ENCODE measurements at places on chromosomes 3 and 15.

DNA sequence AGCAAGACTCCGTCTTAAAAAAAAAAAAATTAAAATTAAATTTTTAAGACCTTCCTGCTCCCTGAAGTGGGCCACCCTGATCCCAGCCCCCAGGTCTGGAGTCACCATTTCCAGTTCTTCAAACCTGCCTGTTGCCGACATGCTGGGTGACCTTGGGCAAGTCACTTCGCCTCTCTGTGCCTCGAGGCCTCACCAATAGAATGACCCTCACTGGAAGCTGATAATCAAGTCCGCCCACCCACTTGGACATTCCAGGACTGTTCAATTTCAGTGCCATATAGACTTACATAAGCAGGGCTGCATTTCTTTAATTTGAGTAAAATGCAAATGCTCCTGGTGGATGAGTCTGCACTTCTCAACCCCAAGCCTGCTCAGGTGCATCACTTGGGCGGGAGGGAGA is 39.3 kb upstream of the FURIN start:
- DNase-seq = no peak

GRCh38 chr3:141921316-141921715 is 44.9 kb downstream of the ATP1B3 start:
- DNase-seq = no peak

- DNase-seq = no peak
These were observed 39.4 kb downstream of the RAB6B start for GRCh38 chr3:133856316-133856715.

DNA sequence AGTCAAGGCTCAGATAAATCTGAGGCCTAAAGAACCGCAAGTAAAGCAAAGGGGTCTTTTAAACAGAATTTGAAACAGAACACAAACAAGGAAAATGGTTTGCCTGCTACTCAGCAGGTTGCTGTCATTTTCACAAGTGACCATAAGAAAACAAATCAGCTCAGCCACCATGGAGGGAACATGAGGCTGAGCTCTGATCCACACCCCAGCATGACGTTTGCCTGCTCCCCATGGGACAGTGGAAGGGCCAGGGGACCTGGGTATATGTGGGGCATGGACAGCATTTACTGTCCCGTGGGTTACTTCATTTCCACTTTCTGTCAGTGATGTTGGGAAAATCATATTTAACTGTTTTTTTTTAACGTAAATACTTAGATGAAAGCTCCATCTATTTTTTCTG is 371.2 kb downstream of the LRTM1 start:
- DNase-seq = no peak

DNA sequence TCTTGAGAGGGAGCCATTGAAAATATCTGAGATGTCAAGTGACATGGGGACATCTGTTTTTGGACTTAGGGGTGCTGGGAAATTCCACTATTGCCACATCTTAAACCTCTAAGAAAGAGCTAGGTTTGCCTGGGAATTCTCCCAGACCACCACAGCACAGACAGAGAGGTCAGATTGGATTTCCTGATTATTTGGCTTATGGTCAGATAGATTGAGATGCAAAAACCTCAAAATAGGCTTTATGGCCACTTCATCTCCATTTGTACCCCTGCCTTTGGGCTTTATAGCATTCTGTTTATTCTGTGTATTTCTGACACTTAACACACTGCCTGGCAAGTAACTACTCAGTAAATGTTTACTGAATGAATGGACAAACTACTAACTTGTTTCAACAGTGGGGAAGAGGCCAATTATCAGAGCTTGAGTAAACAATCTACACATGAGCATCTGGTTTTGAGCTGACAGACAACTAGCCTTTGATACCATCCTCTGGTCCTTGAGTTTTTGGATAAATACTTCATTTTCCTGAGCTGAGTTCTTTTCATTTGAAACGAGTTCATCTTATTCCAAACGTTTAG is 81.8 kb downstream of the TP63 start:
- DNase-seq = no peak

DNA sequence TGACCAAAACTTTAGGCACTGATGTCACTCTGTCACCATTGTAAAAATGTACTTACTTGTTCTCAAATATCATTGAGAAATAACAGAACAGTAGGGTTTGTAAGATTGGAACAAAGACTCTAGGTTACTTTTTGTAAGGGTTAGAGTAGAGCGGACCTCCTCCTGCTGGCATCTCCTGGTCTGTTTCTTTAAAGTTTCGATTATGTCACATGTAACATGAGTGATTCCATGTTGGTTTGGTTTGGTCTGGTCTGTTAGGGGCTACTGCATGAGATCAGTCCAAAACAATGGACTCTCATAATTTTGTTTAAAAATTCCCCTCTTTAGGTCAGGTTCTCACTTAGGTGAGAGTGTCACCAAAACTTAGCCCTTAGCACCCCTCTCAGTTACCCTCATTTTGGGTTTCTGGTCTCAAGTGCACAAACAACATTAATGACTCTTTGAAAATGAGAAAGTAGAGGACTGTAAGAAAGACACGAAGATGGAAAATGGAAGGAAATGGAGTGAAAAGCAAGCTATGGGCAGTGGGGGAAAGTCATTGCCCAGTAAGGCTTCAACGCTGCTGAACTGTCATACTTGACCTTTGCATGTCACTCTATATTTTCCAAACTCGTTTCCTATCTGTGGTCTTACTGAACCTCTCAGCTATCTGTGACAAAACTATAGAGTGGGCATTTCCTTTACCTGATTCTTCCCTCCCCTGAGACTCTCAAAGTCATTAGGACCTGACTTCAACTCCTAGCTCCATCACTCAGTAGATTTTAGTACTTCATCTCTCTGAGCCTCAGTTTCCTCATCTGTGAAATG is 52.7 kb downstream of the LDHAL6B start:
- DNase-seq = no peak

- DNase-seq = no peak
These were observed 48.7 kb upstream of the HACD2 start for GRCh38 chr3:123633530-123633929.

DNA sequence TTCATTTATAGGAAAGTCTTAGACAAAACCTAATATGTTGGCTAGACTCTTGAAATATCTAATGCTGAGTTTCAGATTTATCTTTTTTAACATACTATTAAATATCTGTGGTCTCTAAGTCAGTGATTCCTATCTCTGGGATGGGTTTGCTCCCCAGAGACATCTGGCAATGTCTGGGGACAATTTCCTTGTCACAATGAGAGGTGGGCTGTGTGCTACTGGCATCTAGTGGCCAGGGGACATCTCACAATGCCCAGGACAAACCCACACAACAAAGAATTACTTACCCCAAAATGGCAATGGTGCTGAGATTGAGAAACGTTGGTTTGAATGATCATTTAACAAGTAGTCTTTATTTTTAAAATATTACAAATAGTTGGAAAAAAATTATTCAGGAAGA is 602.1 kb downstream of the MAGI1 start:
- no peak for DNase-seq

DNA sequence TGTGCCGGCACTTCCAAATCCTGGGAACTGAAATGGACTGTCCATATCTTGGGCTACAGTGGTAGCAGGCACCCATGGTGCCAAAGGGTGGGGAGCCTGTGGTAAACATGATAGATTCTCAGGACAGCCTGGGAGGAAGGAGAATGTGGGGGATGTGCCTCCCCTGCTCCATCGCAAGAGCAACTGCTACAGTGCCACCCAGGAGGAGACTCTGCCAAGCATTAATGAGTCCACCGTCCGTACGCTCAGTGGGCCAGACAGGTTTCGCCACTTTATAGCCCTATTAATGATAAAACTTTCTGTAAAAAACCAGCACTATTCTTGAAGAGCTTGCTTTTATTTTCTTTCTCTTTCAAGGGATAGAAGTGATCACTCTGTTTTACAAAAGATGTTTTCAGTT is 75.2 kb downstream of the FMN1 start:
- DNase-seq = no peak

DNA sequence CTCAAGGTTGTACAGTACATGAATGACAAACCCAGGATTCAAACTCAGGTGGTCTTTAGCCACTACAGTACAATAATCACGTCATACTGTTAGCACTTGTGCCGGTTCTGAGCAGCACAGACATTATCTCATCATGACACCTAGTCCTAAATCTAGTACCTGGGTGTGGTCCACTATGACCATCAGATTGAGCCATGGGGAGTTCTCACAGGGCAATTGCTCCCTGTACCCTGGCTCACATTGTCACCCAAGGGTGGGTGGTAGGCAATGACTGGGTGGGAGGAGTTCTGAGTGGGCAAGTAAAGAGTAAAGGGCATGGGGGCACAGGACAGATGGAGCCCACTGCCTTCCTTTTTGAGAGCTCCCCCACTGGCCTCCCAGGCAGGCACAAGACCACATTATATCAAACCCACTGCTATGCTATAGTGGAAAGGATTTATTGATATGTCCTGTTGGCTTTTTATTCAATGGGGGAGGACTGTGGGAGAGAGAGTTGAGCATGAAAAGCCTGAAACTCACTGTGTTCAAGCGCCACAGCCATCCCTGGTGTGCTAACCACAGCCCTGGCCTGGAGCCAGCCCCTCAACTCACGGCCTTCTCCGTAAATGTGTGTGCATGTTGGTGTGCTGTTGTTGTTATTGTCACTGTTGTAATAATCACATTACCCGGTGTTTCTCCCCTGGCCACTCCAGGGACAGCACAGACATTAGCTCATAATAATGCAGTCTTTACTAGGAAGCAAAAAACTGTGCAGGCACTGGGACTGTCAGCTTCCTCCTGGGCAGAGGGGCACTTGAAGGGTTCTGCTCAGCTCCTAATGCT is 27.3 kb downstream of the ADCY5 start:
- no peak for DNase-seq

DNA sequence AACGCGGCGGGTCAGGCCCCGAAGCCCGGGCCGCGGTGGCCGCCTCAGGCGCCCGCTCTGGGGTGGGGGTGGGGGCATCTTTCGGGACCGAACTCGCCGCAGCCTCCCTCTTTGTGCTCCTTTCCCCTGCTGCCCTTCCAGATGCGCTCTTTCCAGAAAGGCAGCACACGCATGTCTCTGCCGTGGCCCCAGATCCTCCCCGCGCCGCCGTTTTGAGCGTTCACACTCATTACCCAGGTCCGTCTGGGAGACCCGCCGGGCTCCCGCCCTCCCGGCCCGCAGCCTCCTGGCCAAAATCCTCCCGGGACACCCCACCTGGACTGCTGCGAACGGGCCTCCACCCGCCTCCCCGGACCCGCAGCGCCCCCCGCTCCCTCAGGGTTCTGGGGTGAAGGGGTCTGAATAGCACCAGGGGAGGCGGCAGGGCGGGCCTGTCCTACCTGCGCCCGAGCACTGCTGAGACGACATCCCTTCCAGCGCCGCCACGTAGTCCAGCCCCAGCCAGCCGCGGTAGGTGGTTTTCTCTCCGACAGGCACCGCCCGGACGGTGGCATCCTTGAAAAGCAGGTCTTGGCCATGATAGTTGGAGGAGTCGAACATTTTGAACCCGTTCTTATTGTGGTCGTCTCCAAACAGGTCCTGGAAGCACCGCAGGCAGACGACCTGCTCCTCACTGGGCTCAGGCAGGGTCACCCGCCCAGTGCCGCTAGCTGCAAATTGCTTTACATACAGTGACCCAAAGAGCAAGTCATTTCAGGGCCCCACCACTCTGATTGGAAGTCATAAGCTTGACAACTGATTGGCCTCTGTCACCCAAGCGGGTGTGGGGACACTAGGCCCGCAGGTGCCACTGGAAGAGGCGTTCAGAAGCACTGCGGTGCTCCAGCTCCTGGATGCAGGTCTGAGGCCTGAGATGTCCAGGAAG is 25.9 kb downstream of the MELTF start:
- DNase-seq = no peak

DNA sequence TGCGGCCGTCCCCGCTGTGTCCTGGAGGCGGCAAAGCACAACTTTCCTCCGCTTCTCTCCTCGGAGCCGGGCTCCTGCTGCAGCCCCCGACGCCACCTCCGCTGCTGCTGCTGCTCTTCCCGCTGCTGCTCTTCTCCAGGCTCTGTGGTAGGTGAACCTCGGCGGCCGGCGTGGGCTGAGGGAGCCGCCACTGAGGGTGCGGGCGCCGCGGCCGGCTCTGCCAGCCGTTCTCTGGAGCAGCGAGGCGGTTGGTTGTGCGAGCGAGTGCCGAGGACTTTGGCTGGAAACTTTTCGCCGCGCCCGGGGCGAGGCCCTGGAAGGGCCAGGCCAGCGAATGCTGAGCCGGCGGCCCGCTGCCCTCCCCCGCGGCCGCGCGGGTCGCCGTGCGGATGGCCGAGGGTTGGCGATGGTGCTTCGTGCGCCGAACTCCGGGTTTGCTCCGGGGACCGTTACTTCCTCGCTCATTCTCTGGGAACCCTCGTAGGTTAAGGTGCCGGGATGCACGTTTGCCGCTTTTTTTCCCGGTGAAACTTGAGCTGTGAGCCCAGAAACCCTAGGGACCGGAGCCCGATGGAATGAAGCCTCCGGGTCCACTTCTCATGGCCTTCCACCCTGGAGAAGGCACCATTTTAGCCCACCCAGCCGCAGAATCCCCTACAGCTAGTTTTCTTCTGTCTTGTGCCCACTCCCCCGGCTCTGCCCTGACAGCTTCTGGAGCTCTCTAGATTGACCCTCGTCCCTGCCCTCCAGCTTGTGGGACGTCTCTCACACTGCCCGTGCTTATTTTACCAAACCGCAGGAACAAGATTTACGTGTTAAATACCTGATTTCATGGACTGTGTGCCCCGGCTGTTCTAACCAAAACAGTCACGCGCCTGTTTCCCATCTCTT is 660 bp downstream of the NECTIN3 start:
- no peak for DNase-seq

DNA sequence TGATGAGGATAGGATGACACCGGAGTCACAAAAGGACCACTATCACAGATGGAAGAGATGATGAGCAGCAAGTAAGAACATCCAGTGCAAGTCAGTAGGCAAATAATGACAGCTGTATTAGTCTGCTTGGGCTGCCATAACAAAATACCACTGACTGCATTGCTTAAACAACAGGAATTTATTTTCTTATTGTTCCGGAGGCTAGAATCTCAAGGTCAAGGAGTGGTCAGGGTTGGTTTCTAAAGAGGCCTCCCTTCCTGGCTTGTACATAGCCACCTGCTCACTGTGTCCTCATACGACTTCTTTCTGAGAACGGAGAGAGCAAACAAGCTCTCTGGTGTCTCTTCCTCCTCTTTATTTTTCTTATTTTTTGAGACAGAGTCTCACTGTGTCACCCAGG is 380.7 kb downstream of the PLOD2 start:
- DNase-seq = no peak

GRCh38 chr3:71132995-71133730 is 450.4 kb downstream of the FOXP1 start:
- no peak for DNase-seq

- no peak for DNase-seq
These were observed 60.7 kb upstream of the TLE3 start for GRCh38 chr15:70158309-70159000.

- DNase-seq = no peak
These were observed 152.6 kb upstream of the TPM1 start for GRCh38 chr15:62889734-62890505.

GRCh38 chr15:31369727-31370126 is 43.1 kb downstream of the KLF13 start:
- DNase-seq = no peak

DNA sequence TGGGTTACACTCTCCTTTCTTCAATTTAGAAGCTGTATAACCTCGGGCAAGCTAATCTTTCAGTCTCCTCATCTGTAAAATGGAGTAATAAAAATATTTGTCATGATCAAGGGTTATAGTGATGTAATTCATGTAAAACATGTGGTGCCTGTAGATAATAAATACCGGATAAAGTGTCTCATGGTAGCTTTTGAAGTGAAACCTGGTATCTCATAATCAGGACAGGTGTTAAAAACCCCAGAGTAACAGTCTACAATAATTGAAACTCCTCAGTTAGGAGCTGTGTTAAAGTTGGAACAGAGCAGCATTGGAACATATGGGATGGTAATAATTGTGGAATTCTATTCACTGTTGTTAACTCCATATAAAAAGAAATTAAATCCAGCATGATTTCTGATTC is 884 bp upstream of the KNL1 start:
- DNase-seq = no peak

- no peak for DNase-seq
These were observed at the start of gene PAQR9 for GRCh38 chr3:142963516-142964448. TSS of gene PAQR9 (minus strand) at chr3:142963674. CDS start at chr3:142963336, 338 bp downstream.
